ENCODE measurements at places on chromosomes 1 and 21.

DNA sequence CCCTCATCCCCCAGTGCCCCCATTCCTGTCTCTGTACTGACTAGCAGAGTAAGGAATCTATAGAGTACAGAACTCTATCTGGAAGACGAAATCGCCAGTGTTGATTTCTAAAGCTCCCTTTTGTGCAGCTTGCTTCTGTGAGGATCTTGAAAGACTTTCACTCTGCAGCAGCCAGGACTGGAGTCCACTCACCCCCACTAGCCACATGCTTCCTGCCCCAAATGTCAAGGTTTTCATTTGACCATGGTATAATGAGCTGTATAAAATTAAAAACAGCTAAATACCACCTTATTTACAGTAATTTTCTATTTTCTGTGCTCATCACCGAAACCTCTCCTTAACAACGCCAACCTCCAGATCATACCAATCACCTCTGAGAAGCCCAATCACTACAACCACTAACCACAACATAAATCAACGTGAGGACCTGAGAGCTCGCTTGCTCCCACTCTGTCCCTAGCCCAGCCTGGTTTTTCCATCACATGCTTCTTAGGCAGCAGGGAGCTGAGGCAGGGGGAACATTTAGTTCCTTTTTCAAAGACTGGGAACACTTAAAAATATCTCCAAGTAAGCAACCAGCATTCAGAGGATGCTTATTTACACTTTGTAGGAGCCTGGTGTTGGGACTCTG is 56.1 kb upstream of the IRF2BP2 start:
- no peak for DNase-seq

- no peak for DNase-seq
Observed at GRCh38 chr1:147822292-147822691, 61.9 kb upstream of the GJA5 start.

DNA sequence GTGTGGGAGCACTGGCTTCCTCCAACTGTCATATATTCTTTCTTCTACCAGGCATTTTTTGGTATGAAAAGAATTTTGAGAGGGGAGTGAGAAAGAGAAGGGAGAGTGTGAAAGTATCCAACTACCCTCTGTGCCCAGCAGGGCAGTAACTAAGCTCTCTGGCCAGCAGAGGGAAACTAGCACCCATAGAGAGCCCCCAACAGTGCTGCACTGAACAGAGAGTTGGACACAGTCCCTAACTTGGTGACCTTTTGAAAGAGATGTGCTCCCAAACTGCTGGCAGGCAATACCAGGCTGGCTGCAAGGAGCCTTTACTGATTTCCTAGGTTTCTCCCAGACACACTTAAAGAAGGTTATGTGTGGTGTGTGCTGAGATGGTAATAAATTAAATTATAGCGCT is 118.8 kb upstream of the PBX1 start:
- no peak for DNase-seq

DNA sequence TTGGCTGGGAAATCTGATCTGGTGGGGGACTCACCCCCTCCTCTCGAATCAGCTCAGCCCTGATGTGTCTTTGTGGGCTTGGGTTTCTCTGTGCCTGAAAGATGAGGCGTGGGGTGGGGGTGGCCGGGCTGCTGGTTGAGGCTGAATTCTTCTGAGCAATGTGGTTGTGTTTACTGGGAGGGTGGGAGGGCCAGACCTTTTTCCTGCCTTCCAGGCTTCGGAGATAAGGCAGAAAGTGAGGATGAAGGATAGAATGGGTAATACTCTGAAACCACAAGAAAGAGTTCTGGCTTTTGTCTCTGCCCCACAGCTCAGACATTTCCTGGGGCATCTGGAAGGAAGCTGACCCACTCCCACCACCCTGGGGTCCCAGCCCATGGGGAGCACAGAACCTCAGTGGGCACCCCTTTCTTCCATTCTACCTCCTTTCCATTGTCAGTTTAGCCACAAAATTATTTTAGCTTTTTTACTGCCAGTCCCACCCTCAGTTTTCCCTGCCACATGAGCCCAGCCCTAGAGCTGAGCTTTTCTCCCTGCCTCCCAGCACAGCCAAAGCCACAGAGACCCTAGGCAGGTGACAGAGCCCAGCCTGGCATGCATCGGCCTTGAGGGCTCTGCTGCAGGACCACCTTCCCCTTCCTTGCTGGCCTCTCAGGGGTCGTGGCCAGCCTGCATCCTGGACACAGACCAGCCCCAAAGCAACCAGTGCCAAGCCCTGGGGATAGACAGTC is 11.2 kb downstream of the ALX3 start:
- no peak for DNase-seq

DNA sequence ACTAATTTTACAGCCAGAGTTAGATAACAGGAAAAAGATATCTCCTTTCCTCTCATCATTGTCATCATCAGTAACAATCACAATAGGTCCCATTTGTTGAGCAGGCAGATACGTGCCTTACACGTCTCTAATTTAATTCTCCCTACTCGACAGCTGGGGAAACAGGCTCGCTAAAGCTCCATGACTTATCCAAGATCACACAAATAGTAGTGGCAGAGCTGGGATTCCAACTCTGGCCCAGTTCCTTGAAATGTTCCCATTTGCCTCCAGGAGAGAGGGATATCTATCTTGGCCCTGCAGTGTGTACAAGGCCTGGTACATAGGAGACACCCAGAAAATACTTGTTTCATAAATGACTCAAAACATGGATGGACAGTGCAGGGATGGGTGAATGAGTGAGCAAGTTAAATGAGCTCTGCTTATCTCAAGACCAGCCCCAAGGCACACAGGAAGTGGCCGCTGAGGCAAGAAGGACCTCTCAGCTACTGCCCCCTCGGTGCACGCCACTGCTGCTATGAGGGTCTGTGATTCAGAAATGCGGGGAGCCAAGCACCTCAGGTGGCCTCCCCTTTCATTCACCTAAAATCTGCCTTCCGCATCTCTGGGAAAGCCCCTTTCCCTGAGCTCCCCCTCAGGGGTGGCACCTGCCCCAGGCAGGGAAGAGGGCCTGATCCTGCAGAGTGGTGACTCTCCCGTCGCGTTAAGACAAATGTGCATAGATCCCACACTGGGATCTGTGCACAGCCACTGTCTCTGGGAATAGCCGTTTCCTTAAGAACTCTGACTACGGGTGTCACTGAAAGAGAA is 3.6 kb downstream of the KCNN3 start:
- DNase-seq, result peak; percentile 55

GRCh38 chr1:54125386-54126070 is 27.3 kb downstream of the CDCP2 start:
- DNase-seq, result no peak

DNA sequence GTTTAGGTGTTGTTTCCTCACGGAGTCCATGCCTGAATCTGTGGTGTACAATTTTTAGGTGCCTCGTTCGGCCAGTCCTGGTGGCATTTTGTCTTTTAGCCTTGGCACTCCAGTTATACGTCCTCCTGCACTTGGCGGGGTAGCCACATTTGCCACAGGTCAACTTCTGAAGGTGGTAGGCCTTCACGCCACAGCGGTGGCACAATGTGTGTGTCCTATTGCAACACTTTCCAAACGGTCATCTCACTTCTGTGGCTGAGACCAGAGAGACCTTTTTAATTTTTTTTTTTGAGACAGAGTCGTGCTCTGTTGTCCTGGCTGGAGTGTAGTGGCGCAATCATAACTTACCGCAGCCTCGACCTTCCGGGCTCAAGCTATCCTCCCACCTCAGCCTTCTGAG is 49.1 kb downstream of the CAMTA1 start:
- no peak for DNase-seq

GRCh38 chr21:35294231-35294898 is 245.3 kb upstream of the RUNX1 start:
- DNase-seq, result no peak

DNA sequence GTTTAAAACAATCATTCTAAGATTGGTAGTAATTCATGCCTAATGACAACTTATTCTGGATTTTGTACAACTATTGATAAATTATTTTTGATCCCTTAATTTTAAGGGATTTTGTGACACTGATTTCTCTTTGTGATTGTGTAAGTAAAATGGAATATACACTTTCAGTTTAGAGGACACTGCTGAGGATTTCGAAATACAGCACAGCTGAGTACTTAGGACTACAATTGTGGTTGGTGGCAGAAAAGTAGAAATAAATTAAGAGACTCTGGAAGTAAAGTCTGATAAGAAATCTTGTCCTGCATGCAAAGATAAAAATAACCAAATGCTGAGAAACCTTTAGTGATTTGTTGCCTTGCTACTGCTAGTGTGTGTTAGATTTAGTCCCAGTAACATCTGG is 40.0 kb downstream of the TYW3 start:
- no peak for DNase-seq

GRCh38 chr1:210049616-210050015 is 111.6 kb downstream of the SYT14 start:
- DNase-seq, result no peak

DNA sequence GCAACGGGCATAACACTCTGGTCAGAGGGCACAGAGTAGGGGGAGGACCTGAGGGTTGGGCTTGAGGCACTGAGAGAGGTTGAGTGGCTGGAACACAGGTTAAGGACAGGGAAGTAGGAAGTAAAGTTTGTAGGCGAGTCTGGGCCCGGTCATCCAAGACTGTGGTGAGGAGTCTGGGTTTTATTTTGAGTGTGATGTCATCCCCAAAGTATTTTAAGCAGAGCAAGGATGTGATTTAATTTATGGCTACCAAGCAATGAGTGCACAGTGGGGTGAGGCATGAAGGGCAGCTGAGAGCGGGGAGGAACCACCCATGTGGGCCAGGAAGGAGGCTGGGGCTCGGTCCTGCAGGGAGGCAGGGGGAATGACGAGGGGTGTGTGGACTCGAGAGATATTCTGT is 11.2 kb upstream of the VWA5B1 start:
- DNase-seq, result no peak

DNA sequence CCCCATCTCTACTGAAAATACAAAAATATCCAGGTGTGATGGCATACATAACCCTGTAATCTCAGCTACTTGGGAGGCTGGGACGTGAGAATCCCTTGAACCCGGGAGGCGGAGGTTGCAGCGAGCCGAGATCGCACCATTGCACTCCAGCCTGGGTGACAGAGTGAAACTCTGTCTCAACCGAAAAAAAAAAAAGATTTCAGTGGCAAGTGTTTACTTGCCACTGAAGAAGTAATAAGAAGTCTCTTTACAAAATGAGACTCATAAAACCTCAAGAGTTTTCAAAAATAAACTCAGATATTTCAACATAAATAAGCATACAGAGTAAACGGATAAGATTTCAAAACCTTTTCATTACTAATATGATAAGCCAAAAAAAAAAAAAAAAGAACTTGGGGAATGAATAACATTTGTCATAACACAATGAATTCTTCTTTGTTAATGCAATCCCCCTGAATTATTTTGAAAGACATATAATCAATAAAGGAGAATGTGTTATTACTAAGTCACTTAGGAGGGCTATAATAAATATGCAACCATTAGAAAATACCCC is 34.2 kb upstream of the EXO1 start:
- no peak for DNase-seq

- DNase-seq, result no peak
Observed at GRCh38 chr1:186502087-186502486, 41.2 kb upstream of the PDC start.

DNA sequence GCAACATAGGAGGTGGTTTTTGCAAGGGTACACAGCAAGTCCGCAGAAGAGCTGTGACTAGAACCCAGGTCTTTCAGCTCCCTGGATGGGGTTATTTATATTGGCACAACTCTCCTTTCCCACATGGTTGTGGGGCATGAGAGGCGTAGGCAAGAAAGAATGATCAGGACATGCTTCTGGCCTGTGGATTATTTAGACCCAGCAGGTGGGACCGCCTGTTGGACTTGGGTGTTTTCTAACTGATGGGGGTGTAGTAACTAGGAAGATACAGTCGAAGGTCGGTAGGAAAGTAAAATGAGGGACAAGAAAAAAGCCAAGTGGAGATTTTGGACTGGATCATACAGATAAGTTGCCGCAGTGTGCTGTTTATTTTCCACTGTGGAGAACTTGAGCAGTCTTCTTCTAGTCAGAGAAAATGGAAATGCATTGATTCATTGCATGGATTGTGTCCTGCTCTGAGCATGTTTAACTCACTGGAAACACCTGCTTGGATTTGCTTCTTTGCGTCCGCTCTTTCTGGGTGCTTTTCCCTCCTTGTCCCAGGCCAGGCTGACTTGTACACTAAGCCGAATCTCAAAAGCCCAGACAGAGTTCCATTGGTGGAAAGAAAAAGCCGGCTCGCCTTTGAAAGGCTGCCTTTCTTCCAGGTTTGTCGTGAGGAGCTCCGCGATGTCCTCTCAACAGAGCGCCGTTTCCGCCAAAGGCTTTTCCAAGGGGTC is 592 bp downstream of the CRCT1 start:
- DNase-seq, result no peak

GRCh38 chr1:11525151-11525505 is 46.2 kb downstream of the DISP3 start:
- no peak for DNase-seq

- peak; percentile 78 for DNase-seq
Observed at GRCh38 chr1:39671793-39672550, at the start of gene NT5C1A. Gene NT5C1A (minus strand): TSS chr1:39672107. CDS start chr1:39672038, 69 bp downstream.

GRCh38 chr1:20551161-20551560 is 1.2 kb upstream of the FAM43B start:
- DNase-seq, result no peak

- DNase-seq, result no peak
Observed at GRCh38 chr1:170200161-170200560, 54.4 kb downstream of the NTMT2 start.

GRCh38 chr21:29130270-29130969 is at the start of gene MAP3K7CL:
Gene MAP3K7CL (plus strand): TSS chr21:29130644. CDS start chr21:29133345, 2,701 bp downstream.
- no peak for DNase-seq

DNA sequence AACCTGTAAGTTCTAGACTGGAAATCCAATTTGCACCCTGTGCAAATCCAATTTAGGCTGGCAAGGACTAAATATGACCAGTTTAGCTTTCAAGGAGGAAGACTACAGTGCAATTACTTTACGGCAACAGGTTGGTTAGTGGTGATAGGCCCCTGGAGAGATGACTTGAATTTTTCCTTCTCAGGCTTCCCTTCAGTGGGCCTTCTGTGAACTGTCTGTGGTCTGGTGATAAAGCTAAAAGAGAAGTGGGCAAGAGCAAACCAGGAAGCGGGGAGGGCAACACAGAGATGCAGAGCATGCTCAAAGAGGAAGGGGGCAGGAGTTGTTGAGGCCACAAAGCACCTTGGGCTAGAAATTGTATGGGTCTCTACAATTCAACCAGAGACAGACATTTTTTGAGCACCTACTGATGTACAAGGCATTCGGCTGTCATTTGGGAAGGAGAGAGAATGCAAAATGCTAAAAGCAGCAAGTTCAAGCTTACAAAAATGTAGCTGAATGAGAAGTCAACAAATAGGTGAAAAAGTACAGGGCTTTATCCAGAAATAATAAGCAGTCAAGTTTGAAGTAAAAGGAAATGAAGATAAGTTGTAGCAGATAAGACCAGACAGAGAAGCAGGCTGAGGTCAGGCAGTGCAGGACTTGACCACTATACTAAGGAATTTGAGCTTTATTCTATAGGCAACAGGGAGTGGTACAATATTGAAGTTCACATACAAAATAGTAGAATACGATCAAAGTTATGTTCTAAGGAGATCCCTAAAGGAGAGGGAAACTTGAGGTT is 23.9 kb downstream of the INPP5B start:
- DNase-seq, result peak; percentile 51

- DNase-seq, result no peak
Observed at GRCh38 chr1:169031566-169032224, 74.8 kb upstream of the ATP1B1 start.

- DNase-seq, result no peak
Observed at GRCh38 chr1:46757247-46757955, 38.5 kb upstream of the EFCAB14 start.
